ENCODE measurements at places on chromosomes 3 and 15.

DNA sequence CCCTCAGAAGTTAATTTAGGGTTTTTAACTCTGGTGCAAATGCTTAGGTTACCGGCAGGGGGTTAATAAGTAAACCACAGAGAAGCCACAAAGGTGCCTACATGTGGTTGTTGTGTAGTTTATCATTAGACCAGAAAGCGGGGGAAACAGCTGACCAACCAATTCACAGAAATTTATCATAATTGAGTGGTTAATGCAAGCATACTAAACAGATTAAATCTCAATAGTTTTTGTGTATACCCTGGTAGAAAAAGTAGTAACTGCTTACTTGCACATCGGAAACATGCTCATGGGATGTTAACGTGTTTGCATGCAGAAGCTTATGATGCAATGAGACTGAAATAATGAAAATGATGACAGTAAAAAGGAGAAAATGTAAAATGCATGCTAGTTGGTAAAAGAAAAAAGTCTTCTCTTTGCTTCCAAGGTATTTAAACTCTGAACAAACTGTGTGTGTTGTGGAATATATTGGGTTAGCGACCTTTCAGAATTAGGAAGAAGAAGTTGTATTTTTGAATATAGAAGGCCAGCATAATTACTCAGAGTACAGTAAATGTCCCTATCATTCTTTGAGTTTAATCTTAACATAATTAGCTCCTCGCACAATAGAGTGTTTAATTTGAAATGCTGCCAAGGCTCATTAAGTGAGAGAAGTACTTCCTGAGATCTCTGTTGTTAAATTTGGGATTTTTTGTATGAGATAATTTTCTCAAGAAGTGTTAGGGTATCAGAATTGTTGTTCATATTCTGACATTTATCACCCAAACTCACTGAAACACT is 316.2 kb downstream of the PTPRG start:
- DNase-seq: peak; percentile 22

DNA sequence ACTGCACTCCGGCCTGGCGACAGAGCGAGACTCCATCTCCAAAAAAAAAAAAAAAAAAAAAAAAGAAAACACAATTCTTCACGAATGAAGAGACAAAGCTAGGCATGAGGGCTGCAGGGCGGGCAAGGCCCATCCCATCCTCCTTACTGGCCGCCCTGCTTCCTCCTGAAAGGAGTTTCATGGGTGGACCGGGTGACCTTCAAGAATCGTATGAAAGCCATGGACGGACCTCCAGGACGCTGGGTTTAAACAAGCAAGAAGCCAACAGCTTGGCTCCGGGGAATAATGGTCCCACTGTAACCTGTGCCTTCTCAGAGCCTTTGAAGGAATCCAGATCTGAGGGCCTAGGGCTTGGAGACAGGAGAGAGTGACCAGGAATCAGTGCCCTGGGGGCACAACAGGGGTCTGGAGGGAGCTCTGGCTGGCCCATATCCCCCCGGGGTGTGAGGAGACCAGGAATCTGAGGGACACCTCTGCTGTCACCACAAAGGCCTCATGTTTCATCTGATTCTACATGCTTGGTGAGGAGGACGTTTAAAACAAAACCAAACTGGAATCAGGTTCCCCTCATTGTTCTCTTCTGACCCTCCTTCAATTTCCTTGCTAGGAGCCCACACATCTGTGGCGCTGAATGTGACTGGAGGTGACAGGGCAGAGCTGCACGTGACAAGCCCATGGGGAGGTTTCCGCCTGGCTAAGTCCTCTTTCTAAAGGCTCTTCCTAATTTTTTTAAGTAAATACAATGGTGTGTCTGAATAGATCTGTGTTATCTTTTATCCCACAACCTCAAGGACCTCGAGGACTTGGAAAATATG is 46.1 kb downstream of the WHAMM start:
- DNase-seq: no peak

GRCh38 chr3:39453134-39453533 is 14.3 kb upstream of the MOBP start:
- no peak for DNase-seq

DNA sequence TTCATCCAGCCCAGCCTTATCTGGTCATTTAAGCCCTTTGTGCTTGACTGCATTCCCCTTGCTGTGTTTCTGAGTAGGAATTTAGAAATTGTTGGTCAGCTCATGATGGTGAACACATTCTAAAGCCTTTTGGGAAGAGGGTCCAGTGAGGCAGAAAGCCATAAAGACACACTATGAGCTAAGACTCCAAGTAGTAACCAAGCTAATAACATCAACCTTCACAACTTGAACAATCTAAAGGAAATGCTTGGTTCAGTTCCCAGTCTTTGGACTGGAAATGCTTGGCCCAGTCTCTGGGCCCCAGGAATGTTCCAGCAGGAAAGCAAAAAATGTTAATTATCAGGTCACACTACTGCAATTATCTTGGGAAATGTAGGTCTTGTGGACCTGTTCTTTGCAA is 7.7 kb downstream of the PLSCR1 start:
- DNase-seq: no peak

DNA sequence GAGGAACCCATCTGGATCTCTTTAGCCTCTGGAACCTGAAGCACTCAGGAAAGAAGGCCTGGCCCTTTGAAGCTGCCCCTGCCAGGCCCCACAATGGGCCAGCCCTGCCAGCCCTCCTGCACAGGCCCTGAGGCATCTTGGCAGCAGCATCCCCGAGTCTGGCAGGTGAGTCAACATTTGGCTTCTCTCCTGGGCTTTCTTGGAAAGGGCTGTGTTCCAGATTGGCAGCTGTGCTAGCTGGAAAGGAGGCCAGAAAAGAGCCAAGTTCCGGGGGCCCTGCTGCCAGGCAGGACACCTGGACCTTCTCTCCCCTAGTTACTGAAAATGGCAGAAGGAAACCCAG is 187.2 kb downstream of the SHQ1 start:
- DNase-seq: peak; percentile 78

GRCh38 chr15:45180201-45180600 is 7.6 kb downstream of the SHF start:
- peak; percentile 37 for DNase-seq

DNA sequence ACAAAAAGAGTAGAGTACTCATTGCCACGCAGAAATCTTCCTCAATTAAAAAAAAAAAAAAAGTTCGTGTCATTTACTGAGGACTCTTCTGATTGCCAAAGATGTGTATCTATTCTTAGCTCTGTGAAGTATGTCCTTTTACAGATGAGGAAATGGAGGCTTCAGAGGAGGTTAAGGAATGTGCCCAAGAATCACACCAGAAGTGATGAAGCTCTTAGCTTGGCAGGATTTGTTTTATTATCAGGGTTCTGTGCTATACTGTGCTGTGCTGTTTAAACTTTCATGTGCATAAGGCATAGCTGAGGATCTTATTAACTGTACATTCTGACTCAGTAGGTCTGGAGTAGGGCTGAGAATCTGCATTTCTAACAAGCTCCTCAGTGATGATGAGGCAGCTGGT is 665.2 kb upstream of the ADAMTS9 start:
- no peak for DNase-seq

DNA sequence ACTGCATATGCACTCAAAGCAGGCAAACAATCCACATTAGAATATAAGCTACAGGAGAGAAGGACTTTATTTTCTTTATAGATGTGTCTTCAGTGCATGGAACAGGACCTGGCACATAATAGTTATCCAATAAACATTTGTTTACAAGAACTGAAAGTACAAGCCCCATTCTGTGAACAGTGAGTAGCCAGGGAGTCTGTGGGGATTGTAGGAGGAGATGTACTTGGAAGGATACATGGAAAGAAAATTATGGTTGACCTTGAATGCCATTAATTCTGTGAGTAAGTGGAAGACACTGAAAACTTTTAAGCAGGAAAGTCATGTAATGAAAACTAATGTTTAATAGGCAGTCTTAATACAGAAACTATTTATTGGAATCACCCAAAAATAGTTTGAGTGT is 28.3 kb downstream of the MASP1 start:
- DNase-seq: peak; percentile 27

DNA sequence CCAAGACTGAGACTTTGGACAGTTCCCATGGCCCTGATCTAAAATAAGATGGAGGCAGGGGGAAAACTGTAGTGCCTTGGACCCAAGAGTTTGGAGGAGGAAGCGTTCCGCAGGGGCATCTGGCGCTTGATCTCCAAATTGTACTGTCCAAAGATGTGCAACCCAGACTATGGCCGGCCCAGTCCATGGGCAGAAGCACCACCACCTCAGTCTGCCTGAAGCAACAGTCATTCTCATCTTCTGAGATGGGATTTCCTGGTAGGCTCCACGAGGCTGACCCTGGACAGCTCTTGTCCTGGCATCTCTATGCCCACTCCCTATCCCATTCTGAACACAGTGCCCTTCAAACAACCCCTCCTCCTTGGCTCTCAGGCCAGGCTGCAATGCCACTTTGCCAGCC is 3.6 kb downstream of the INSYN1 start:
- DNase-seq: no peak

DNA sequence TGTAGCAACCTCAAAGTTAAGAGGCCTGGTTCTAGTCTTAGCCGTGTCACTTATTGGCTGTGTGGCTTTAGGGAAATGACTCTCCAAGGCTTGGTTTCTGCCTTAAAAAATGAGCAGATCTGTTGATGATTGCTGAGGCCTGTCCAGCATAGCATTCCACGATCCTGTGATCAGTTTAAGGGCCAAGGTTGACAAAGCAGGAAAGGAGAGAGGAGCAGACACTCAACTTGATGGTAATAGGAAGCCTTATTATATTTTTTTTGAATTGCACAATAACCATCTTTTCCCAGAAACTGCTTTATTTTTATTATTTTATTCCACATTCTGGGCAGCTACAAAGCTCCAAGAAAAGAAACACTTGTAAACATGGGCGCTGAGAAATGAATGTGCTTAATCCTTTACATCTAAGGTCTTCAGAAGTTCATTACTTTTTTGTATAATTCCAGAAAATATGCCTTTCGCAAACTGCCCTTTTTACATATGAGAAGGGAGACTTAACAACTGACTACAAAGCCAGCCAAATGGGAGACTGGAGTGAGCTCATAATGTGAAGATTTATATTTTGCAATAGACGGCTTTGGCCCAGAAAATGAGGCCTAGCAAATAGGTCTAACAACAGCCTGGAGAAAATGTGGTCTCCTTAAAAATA is 241.0 kb downstream of the ATP8B4 start:
- no peak for DNase-seq

- DNase-seq: no peak
These were observed 673.2 kb upstream of the BCHE start for GRCh38 chr3:166510382-166510781.

GRCh38 chr3:33590541-33590940 is 127.5 kb downstream of the CLASP2 start:
- DNase-seq: no peak

GRCh38 chr15:58465866-58466517 is 34.2 kb downstream of the LIPC start:
- no peak for DNase-seq

- peak; percentile 72 for DNase-seq
These were observed 3.8 kb upstream of the GABPB1 start for GRCh38 chr15:50358845-50359244.

GRCh38 chr3:161070252-161070930 is 34.8 kb downstream of the B3GALNT1 start:
- DNase-seq: no peak

DNA sequence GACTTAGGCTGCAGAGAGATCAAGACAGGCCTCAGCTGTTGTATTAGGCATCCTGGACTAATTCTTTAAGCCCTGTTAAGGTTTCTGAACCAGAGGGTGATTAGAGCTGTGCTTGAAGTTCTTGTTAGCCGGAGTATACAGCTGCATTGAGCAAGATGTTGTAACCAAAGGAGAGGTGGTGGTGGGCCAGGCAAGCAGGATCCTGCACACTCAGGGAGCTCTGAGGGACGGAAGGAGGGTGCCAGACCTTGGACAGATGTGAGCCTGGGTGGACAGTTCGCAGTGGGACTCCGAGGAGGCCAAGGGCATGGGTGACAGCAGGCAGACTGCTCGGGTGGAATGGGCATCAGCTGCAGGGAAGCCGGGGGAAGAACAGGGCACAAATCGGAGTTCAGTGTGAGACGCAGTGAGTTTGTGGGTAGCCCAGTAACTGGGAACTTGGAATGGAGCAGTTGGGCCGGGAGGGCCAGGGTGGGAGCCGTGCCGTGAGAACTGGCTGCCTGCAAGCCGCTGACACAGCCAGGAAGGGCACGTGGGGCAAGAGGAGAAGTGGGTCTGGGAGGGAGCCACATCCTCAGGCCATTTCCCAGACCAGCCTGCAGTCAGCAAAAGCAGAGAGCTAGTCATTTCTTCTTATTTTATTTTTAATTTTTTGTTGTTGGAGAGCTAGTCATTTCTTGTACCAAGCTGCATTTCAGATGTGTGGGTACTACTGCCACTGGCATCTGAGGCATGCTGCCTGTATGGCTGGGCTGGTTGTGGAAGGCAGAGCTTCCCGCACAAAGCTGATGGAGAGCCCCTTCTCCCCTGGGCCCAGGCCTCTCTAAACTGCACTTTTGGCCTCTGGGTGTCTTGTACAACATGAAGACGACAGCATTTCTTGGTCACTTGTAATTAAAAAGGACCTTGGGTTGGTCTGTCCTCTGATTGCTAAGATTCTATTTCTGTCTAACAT is 61.0 kb downstream of the PGPEP1L start:
- no peak for DNase-seq

- DNase-seq: no peak
These were observed 828.5 kb upstream of the NECTIN3 start for GRCh38 chr3:110243081-110243480.

- DNase-seq: no peak
These were observed 25.8 kb downstream of the PLA2G4D start for GRCh38 chr15:42068601-42069000.

- DNase-seq: peak; percentile 99
These were observed 85.6 kb downstream of the NEDD4 start for GRCh38 chr15:55907797-55908196.

- DNase-seq: no peak
These were observed 11.8 kb upstream of the PLXND1 start for GRCh38 chr3:129618186-129618820.

GRCh38 chr3:71310980-71311660 is 272.4 kb downstream of the FOXP1 start:
- DNase-seq: peak; percentile 23

DNA sequence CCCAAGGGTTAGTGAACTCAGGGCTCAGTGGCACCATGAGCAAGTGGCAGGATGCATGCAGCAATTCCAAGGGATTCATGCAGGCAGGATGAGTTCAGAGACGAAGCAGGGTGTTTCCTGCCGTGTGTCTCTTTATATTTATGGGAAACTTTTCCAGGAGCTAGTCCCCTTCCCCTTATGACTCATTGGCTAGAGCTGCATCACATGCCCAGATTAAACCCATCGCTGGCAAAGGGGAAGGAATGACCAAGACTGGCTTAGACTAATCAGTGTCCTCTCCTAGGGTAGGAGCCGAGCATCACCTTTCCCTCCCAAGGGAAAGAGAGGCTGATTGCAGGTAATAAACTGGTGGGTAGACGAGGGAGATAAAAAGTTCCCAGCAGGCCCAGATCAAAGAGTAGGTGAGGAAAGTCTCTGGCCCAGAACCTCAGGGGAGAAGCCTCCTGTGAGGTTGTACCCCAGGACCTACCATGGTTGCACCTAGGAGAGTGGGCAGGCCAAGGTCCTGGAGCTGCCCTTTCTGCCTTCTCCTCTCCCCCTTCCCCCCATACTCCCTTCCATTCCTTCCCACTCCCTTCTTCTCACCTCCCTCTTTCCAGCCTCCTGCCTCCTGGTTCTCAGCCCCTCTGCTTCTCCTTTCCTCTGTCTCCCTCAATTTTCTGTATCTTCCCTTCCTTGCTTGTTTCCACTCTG is 67.8 kb upstream of the ITGA11 start:
- DNase-seq: peak; percentile 29

GRCh38 chr15:38564557-38565286 is at the start of gene RASGRP1:
TSS of gene RASGRP1 (minus strand) at chr15:38564814. CDS start at chr15:38564628, 186 bp downstream.
- DNase-seq: peak; percentile 56

Data from ELR (cell line).